Hematopoietic multipotent progenitor cell treated with erythropoietin and hydrocortisone succinate and interleukin-3 and kit ligand, for 6 days (in vitro differentiated cells): ENCODE measurements at places on chromosomes 3 and 15.

- DNase-seq = no peak
Observed at GRCh38 chr3:41288785-41289184, 89.5 kb downstream of the CTNNB1 start.

- no peak for DNase-seq
Observed at GRCh38 chr15:57509965-57510364, 81.7 kb upstream of the MYZAP start.

DNA sequence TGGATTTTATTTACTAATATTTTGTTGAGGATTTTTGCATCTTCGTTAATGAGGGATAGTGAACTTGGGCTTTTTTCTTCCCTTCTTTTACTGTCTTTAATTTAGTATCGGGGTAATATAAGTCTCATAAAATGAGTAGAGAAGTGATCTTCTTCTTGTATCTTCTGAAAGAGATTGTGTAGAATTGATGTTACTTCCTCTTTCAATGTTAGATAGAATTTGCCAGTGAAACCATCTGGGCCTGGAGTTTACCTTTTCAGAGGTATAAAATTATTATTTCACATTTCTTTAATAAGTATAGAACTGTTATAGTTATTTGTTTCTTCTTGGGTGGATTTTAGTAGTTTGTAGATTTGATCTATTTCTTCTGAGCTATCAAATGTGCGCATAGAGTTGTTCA lies 7.8 kb downstream of the HESX1 start:
- no peak for DNase-seq

- no peak for DNase-seq
Observed at GRCh38 chr15:92050220-92050898, 196.9 kb downstream of the SLCO3A1 start.

GRCh38 chr15:44535523-44536301 lies 1.2 kb upstream of the EIF3J start:
- peak; percentile 53 for DNase-seq

DNA sequence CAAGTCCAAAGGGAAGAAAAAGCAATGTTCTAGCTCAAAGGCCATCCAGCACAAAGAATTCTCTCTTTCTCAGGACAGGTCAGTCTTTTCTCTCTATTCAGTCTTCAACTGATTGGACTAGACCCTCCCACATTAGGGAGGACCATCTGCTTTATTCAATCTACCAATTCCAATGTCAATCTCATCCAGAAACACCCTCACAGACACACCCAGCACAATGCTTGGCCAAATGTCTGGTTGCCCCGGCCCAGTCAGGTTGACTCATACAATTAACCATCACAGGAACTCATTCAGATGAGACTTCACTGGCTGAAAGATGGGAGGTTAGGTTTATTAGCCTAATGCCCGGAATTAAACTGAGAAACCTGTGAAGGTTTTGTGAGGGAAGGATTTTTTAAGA lies 32.4 kb downstream of the ACAN start:
- DNase-seq = no peak

GRCh38 chr3:136728473-136728872 lies 23.7 kb downstream of the STAG1 start:
- DNase-seq = no peak

GRCh38 chr3:162842549-162843216 lies 1346.1 kb downstream of the OTOL1 start:
- no peak for DNase-seq

DNA sequence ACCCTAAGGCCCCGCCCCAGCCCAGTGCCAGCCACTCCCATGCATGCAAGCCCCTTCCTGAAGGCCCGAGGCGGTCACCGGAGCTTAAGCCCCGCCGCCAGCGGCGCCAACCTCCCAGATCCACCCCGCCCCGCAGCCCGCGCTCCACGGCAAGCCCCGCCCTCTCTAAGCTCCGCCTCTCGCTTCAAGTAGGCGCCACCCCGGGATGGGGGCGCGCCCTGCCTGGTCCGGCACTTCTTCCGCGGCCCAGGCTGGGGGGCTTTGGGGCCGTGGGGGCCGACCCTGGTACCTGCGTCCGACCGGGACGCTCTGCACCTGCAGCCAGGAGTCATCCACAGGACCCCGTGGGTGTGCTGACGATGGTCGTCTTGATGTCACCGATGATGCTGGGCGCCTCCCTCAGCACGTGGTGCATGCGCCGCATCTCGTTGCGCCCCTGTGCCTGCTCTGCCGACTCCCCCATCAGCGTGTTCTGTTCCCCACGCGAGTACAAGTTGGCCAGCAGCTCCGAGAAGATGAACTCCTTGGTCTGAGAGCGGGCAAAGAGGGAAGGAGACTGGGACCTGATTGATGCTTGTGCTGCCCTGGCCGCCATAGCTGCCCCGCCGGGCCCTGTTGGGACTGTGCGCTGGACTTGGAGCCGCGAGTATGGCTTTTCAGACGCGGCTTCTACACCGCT lies 26.1 kb upstream of the CSPG4 start:
- peak; percentile 98 for DNase-seq

GRCh38 chr3:131349946-131350347 lies 31.6 kb upstream of the NUDT16 start:
- no peak for DNase-seq

DNA sequence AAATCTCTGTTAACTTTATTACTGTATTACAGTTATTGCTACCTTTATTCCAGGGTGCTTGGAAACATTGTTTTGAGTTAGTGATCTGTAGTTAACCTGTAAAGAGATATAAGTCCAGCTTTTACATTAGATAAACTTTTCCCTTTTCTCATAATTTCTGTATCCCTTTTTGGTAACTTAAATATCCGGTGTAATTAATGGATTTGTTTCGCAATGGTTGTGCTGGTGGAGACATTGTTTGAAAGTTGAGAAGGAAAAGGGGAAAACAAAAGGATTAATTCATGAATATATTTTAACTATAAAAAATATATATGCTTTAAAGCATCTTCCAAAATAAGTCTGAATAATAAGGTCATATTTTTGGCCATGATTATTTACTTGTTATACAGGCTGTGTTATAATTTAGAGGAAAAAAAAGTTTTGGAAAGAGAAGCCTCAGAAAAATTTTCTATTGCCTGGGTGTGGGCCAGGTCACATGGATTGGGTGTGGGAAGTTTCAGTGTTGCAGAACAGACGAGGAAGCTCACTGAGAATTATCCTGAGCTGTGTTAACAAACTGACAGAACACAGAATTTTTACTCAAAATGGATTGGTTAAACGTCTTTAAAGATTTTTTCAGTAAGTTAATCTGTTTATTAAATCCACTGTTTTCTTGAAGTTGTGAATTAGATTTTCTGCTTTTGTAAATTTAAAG lies 27.7 kb upstream of the IL20RB start:
- DNase-seq = peak; percentile 55

- no peak for DNase-seq
Observed at GRCh38 chr3:99674086-99674789, 35.8 kb downstream of the COL8A1 start.

GRCh38 chr3:184110316-184110725 lies 13.5 kb downstream of the HTR3E start:
- DNase-seq = peak; percentile 13

GRCh38 chr3:151383956-151384355 lies 597 bp downstream of the P2RY12 start:
- DNase-seq = no peak

GRCh38 chr3:43971486-43971885 lies 270.2 kb upstream of the TOPAZ1 start:
- no peak for DNase-seq

- no peak for DNase-seq
Observed at GRCh38 chr3:78986416-78987101, 781.2 kb downstream of the ROBO1 start.

DNA sequence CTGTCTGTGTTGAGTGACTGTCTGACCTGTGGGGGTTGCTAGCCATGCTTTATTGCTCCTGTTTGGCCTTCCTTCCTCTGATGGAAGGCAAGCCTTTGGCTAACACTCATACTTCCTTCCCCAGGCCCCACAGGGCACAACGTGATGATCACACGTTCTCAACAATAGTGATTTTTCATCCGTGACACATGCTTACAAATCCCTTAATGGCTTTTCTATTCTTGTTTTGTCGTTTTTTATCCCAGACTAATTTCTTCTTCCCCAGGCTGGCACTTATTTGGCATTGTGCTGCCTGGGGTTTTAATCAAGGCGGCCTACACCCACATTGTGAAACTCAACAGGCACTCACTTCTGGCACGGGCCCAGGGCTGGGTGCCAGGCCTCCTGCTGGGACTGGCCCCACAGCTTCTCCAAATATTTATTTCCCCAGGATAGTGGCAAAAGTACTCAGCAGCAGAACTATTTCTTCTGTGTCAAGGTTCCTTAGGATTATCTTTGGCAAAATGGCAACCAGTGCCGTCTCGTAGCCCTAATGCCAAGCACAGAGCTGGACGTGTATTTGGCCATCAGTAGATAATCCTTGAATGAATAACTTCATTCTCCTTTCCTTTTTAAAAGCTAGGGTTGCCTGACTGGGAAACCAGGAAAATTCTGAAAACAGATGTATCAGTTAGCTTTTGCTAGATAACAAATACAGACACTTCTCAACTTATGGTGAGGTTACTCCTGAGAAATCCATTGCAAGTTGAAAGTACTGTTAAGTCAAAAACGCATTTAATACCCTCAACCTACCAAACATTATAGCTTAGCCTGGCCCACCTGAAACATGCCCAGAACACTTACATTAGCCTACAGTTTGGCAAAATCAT lies 30.6 kb downstream of the CMTM7 start:
- DNase-seq = peak; percentile 76

- no peak for DNase-seq
Observed at GRCh38 chr15:64412216-64412615, 24.6 kb downstream of the TRIP4 start.

DNA sequence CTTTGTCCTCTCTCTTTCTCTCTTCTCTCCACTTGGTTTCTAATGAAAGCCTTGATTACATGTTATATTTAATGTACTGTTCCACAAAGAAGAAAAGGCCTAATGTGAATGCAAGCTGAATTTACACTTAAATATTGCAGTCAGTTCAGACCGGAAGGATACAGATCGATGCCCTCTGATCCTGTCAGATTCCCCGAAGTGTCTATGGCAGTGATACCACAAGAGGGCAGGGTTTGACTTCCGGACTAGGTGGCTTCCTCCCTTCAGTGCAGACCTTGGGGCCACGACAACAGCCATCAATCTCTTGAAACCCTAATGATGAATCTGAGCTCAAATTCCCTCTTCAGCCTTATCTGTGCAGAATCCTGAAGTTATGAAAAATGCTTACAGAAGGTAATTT lies 29.5 kb downstream of the AGTR1 start:
- peak; percentile 87 for DNase-seq

- DNase-seq = peak; percentile 77
Observed at GRCh38 chr15:50815958-50816590, 50.6 kb upstream of the SPPL2A start.

DNA sequence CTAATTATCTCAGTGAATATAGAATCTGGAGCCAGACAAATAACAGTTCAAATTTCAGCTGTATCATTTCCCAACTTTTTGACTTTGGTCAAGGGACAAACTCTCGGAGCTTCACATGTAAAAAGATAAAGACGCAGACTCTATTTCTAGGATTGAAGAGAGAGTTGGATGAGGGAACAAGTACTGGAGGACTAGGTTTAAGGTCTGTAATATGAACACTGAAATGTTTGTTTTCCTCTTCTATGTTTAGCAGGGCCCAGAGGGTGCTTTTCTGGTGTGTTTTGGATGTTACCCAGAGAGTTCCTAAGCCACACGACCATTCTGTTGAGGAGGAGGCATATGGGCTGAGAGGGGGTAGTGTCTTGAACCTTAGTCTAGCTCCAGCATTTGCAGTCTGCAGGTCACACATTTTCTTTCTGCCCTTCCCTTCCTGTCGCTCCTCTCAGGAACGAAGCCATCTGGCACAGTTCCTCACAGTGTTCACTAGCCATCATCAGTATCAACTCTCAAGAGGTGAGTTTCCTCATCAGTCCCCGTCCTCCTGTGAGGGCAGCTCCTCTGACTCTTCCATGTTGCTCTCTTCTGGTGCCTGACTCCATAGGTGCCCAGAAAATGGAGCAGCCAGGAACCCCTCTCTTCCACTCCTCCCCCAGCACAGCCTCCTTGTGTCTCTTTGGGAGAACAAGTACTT lies 250.1 kb downstream of the SQOR start:
- no peak for DNase-seq

DNA sequence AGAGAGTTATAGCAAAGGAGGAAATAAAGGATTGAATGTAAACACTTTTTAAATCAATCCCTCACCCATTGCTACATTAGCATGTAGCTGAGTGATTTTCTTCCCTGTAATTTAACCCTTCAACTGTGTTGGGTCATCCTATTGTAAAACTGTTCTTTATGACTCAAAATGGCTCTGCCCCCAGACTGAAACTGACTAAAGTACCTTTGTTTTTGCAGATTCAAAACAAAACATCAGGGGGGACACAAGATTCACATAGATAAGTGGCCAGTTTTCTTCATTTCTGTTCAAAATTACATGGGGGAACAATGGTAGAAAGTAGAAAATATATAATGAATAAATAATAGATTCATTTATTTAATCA lies 268.4 kb downstream of the IGSF11 start:
- no peak for DNase-seq

GRCh38 chr3:172134352-172134751 lies 95.0 kb downstream of the FNDC3B start:
- peak; percentile 47 for DNase-seq

GRCh38 chr3:59526999-59527398 lies 477.2 kb upstream of the CFAP20DC start:
- DNase-seq = no peak

GRCh38 chr15:73992594-73992898 lies 451 bp upstream of the STOML1 start:
- DNase-seq = peak; percentile 48

GRCh38 chr3:106209482-106209881 lies 340.7 kb upstream of the CBLB start:
- no peak for DNase-seq

- DNase-seq = peak; percentile 16
Observed at GRCh38 chr3:117603097-117603496, 893.5 kb downstream of the TUSC7 start.

DNA sequence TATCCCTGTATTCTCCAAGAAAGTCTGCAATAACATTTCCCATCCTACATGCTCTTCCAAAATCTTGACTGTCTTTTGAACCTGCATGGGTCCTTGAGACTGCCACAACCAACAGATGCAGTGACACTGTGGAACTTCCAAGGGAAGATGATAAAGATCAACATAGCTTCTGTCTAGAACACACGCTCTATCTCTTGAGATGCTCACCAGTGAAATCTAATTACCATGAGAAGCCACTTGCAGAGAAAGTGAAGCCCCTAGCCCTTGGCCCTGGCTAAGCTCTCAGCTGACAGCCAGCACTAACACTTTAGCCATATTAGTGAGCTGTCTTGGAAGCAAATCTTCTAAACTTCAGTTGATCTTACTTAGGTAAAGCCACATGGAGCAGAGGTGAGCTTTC lies 36.6 kb downstream of the EOMES start:
- no peak for DNase-seq
